ENCODE measurements at places on chromosomes 3 and 15.
A peak's percentile ranks its signal among the peaks of the same experiment; 100 is the strongest.

DNA sequence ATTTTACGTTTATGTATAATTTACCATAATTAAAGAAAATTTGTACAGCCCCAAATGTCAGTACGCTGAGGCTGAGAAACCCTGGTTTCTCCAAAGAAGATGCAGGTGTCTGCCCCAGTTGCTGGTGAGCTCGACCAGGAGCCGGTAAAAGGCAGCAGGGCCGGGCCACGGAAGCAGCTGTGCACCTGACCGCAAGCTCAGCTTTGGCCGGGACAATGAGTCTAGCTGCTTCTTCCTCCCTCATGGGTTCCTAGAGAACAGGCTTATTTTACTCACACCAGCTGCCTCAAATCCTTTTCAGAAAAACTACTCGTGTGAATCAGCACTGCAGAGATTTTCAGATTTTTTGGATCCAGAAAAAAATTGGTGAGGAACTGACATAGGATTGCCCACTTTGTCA lies 18.0 kb upstream of the ZXDC start:
- no peak for DNase-seq

GRCh38 chr3:117184574-117184973 lies 475.0 kb downstream of the TUSC7 start:
- no peak for DNase-seq

GRCh38 chr3:123310186-123310585 lies 108.4 kb downstream of the SEC22A start:
- DNase-seq = no peak

GRCh38 chr3:78917536-78917935 lies 850.3 kb downstream of the ROBO1 start:
- no peak for DNase-seq

DNA sequence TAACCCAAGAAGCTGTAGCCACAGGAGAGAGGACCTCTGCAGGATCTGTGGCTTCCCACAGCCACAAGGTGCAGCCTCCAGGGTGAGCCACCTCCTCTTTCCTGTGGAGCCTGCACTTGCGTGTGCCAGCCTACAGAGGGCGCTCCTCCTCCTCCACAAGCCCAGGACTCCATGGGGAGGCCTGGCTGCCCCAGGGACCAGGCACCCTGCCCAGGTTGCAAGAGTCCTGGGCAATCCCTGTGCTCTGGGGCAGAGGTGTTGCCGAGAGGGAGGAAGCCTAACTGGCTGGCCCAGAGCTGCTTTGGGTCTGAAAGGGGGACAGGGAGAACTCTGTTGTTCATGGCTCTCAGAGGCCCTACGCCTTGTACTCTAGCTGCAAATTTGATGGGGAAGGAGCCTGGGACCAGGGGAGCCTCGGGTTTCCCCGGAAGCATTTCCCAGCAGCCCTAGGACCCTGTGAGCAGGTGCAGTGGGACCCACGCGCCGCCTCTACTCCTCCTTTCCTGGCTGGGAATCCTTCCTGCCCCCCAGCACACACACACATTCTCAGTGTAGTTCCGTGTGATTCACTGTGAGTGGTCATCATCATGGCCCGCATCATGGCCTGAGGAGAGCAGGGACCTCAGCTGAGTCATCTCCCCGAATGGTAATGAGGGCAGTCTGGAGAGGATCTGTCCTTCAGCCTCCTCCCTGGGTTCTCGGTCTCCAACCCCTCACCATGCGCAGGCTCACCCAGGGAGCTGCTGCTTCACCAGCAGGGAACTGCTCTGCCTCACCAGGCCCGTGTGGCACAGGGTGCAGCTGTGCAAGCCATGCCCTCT lies 24.3 kb downstream of the TBC1D21 start:
- DNase-seq = no peak

- peak; percentile 13 for DNase-seq
Observed at GRCh38 chr3:170437176-170437575, 18.5 kb downstream of the CLDN11 start.

- DNase-seq = no peak
Observed at GRCh38 chr3:26307192-26307591, 315.4 kb upstream of the LRRC3B start.

- no peak for DNase-seq
Observed at GRCh38 chr3:172341482-172342059, 106.7 kb downstream of the GHSR start.

DNA sequence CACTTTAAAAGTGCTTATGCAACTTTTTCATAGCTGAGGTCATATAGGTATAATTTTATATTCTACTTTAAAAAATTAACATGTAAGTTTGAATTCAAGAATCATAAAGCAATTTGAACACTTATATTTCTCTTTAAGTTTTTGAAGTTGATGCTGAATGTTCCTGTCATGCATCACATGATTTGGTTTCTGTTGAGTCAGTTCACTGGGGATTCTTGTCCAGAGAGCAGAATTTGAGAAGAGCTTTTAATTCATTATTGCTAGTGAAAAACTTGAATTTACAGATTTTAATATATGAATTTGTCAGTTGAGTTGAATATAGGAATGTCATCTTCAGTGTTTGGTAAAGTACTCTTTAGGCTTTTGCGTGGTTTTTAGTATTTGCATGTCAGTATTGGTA lies 7.9 kb downstream of the SLC25A26 start:
- no peak for DNase-seq

- DNase-seq = no peak
Observed at GRCh38 chr15:40739854-40740253, 15.2 kb downstream of the RMDN3 start.

DNA sequence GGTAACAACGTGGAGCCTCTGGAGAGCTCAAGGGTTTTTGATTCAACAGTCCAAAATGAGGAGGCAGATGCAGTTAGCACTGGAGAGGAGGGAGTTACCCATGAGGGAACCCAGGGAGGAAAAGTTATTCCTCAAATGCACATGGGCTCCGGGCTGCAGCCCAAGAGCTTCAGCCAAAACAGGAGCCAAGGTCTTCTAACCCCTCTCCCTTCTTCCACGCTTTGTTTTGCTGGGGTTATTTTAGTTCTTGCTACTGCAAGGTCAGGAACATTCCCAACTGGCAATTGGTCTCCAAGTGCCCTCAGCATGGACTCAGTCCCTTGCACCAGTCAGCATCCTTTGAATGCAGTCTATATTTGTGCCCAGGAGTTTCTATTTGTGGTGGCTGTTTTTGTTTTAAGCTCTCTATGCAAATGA lies 90.0 kb downstream of the TGFBR2 start:
- DNase-seq = no peak

- no peak for DNase-seq
Observed at GRCh38 chr3:4742359-4742758, 236.9 kb upstream of the BHLHE40 start.

DNA sequence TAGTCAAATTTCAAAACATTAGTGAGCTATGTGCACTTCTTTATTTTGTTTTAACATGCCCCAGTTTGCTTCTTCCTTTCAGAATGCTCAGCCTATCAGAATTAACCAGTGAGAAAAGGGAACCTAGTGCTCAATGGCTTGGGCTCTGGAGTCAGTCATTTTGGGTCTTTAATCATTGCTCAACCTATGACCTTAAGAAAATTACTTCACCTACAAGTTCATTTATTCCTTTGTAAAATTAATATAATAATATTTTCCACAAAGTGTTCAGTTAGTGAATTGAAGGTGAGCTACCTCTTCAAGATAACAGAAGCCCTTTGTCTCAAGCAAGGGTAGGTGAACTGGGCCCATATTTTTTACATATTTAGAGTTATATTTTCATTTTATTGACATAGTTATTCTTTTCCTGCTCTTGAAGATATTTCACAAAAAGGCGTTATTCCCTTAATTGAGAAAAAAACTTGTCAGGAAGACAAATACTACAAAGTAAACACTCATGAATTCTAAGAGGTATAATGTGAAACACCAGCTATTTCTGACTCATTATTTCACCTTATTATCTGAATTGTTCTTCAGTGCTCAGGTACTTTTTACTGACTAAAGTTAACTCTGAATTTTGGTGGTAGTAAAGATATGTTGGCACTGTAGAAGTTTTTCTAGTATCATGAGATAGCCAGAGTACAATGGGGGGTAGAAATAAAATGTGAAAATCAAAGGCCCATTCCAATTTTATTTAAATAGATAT lies 415.5 kb downstream of the NAALADL2 start:
- no peak for DNase-seq

Data from amygdala (tissue), 56 donors.